ENCODE measurements at places on chromosomes 4 and X.

GRCh38 chrX:134671294-134671693 is 13.0 kb upstream of the PLAC1 start:
- DNase-seq: no peak

- no peak for DNase-seq
Measured at GRCh38 chr4:155060419-155060818, 148.0 kb upstream of the NPY2R start.

DNA sequence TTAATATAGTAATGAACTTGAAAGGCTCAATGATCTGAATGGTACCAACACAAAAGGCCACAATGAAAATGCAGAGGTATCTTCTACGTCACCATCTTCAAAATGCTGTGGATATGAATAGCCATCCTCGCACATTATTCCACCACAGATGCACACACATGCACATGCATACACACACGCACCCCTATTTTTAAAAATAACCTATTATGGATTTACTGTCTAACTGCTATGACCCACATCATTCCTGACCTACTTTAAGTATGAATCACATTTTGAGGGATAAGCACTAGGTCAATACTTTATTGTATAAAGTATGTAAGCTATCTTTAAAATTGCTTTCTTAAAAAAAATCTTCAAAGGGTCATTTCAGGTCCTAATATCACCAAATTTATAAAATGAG is 24.4 kb upstream of the CORIN start:
- DNase-seq: no peak

DNA sequence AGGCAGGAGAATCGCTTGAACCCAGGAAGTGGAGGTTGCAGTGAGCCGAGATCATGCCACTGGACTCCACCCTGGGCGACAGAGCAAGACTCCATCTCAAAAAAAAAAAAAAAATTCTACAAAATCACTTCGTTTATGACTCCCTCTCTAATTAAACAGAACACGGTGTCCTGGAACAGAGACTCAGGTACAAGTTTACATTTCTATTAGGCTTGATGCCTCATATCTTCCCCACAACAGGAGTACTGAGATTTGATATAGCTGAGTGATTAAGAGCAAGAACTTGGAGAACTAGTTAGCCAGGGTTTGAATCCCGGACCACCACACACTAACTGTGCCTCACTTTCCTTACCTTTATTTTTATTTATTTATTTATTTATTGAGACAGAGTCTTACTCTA is 42.2 kb upstream of the KLF3 start:
- no peak for DNase-seq

- no peak for DNase-seq
Measured at GRCh38 chr4:29970626-29971025, 749.5 kb upstream of the PCDH7 start.

DNA sequence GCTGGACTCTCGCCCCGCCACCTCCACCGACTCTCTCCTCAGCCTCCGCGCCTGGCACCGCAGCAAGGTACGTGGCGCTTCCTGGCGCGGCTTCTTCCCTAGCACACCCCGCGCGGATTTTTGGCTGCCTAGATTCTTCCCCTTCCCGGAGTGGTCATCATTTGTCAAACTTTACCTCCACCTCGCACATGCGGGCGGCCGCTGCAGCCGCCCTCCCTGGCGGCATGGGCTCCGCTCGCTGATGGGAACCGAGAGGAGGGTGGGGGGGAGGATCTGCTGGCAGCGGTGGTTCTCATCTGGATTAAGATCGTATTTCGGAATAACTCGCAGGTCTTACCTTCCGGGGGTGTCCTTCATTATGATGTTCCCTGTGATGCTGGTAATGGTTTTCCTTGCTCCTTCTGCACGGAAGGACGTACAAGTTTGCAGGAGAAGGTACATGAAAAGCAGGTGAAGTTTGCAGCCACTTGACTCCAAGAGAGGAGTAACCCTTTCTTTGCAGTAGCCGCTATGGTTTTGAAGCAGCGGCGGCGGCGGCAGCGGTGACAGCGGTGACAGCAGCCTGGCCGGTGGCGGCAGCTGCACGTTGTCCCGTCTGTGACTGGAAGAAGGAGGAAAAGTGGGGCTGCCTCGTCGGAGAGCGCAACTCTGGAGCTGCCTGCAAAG is 2183.9 kb upstream of the TENM3 start:
- no peak for DNase-seq

DNA sequence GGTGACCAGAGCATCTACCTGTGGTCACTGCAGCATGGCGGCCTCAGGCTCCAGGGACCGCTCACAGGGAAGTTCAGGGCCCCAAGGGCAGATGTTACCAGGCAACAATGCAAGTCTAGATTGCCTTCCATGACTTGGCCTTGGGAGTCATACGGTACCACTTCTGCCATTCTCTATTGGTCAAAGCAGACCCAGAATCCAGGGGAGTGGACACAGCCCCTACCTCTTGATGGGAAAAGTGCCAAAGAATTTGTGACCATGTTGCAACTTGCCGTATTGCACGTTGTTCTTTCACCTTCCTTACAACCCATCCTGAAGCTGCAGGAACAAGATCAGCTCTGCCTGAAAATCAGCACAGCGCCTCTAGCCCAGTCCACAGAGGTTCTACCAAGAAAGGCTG is 111.1 kb downstream of the IRF2 start:
- DNase-seq: no peak

- no peak for DNase-seq
Measured at GRCh38 chr4:186134257-186134656, 29.8 kb downstream of the FAM149A start.

GRCh38 chr4:6372649-6373525 is 99.5 kb downstream of the PPP2R2C start:
- no peak for DNase-seq

DNA sequence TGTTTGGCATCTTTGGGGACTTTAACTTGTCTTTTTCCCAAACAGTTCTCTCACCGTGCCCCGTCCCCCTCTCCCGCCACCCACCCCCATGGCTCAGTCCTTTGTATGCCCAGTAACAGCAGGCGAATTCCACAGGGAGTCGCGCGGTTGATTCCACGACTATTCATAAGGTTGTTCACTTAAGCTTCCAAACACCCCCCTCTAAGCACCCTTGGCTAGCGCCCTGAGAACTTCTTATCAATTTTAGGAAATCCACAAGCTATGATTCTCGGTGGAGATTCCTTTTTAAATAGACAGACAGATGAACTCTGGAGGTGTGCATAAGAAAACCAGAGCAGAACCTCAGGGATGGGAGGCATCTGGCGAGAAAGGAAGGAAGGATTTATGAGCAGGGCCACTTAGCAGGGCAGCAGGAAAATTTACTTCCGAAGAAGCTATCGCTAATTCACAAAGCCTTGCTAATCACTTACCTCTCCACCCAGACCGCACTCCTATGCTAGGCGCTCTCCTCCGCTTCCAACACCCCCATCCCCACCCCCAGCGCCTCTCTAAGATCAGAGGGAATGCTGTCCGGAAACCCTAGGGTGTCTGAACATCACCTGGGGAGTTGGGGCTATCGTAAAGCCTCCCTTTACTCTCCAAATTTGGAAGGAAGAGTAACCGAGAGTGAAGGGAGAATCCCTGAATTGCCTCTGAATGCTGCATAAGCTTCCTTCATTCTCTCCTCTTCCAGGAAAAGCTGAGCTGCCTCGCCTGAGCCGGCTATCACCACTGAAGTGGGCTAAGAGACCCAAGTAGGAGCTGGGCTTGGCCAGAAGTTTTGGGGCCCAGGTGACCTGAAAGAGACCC is 1.7 kb downstream of the UNC5C start:
- DNase-seq: no peak

DNA sequence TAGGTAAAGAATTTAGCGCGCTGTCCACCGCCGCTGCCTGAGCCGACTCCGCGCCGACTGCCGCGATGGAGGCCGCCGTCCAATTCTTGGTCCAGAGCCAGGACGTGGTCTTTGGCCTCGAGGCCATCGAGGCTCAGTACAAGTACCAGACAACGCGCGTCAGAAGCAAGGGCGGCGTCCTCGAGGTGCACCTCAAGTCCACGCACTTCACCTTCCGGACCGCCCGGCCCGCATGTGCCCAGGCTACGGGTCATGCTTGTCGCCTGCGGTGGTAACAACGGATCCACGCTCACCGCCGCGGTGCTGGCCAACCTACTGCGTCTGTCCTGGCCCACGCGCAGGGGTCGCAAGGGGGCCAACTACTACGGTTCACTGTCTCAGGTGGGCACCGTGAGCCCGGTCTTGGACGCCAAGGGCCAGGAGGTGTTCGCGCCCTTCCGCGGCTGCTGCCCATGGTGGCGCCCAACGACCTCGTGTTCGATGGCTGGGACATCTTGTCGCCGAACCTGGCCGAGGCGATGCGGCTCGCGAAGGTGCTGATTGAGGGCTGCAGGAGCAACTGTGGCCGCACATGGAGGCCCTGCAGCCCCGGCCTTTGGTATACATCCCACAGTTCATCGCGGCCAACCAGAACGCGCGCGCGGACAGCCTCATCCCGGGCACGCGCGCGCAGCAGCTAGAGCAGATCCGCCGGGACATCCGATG is 128.0 kb downstream of the ANAPC4 start:
- no peak for DNase-seq

- no peak for DNase-seq
Measured at GRCh38 chr4:14920237-14920636, 82.0 kb upstream of the CPEB2 start.

DNA sequence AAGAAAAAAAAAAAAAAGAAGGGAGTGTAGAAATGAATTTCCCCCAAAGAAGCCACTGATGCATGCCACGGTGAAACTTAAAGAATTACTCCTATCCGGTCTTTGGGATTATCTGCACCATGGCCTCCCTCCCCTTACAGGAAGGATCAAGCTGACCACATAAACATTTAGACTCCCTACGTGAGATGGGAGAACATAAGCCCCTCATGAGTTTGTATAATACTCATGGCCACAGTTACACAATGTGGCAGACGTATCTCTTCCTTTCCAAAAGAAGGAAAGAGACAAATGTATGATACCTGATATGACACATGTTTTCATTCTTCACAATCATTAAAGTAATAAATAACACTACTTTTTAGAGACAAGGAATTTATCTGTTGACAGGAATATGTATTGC is 3.3 kb upstream of the PTTG2 start:
- DNase-seq: no peak

DNA sequence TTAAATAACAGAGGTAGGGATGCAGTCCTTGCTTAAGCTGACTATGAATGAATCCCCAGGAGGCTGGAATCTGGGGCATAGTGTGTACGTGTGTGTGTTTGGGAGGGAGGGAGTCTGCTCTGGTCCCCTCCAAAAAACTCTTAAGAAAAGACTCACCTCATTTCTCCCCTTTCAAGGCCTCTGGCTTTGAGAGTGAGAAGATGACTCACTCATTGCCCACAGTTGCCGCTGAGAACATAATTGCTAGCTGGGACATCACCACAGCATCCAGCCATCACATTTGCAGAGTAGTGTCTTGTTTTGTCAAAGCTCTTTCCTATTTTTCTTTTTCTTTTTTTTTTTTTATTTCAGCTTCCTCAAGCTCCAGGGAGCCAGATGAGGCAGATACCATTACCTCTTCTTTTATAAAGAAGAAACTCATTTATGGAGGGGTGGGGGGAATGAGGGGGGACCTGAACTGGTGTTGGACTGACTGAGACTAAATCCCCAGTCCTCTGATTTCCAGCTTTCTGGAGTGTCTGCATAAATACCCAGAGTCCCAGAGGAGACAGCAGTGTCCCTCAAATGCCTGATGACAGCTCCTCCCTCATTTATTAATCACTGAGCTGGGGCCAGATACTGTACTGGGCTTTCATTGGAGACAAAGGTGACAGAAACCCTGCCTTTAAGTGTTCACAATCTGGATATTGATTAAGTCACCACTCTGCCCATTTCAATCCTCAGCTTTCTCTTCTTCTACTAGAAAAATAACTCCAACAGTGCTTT is 61.9 kb upstream of the LAS1L start:
- DNase-seq: no peak

DNA sequence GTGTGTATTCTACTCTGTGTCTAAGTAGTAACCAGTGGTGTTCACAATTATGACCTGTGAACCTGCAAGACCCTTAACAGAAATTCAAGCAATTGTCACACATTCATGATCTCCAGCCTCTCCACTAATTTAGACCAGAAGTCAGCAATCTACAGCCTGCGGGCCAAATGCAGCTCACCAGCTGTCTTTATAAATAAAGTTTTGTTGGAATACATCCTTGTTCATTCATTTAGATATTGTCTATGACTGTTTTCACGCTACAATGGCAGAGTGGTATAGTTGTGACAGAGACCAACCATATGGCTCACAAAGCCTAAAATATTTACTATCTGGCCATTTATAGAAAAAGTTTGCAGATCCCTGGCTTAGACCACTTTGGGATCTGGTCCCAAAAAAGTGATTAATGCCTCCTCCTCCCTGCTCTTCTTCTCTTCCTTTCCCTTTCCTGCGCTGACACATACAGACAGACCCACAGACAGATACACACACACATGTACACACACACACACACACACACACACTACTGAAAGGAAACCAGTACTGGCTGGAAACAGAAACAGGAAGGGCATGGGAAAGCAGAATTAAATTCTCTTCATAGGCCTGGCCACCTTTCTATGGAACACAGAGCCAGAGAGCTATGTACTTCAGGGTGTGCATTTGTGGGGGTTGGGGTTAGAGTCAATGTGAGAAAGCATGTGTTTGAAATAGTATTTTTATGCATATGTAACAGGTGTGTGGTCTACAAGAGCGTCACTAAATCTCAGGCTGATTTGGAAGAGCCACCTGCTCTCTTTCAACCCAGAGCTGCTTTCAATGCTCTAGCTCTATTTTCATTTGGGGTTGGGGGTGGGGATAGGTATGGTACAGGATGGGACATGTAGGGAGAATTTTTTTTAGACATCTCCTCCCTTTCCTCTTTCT is 49.7 kb upstream of the TMEM164 start:
- DNase-seq: no peak

GRCh38 chr4:156677131-156677531 is 294.5 kb downstream of the PDGFC start:
- no peak for DNase-seq

DNA sequence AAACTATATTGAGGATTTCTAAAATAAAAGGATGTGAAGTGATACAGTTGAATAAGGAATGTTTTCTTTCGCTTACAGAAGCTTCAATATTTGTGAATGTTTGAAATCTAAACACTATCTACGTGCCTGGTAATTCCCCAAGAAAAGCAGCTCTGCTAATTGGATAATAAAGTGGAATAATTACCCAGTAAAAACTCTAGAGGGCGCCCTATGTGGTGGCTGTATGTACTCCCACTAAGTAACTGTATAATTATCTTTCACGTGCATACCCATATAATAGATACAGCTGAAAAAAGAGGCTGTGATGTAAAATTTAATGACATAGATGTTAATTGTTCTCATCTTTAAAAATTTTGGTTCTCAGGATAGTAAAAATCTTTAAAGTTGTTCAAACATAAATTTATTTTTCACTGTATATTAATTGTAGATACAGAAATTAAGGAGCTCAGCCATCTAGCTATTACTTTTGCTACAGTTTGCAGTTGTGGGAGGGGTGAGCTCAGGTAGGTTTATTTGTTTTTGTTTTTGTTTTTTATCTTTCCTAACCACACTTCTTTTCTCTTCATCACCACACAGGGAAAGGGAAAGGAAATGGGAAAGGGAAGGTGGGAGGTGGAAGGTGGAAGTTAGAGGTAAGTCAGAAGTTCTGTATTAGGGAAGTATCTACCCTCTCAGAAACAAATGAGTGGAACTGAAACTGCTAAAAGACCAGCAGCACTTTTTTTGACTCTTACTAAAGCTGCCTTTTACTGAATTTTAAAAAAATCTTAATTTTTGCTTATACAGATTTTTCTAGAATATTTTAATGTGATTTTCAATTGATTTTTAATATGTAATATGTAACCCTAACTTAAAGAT is 151.7 kb upstream of the RPS6KA6 start:
- DNase-seq: no peak

- DNase-seq: no peak
Measured at GRCh38 chr4:68396756-68397155, 46.9 kb upstream of the YTHDC1 start.

GRCh38 chr4:100386270-100386669 is 131.6 kb downstream of the EMCN start:
- DNase-seq: no peak
